ENCODE measurements at places on chromosomes 7 and 10.

DNA sequence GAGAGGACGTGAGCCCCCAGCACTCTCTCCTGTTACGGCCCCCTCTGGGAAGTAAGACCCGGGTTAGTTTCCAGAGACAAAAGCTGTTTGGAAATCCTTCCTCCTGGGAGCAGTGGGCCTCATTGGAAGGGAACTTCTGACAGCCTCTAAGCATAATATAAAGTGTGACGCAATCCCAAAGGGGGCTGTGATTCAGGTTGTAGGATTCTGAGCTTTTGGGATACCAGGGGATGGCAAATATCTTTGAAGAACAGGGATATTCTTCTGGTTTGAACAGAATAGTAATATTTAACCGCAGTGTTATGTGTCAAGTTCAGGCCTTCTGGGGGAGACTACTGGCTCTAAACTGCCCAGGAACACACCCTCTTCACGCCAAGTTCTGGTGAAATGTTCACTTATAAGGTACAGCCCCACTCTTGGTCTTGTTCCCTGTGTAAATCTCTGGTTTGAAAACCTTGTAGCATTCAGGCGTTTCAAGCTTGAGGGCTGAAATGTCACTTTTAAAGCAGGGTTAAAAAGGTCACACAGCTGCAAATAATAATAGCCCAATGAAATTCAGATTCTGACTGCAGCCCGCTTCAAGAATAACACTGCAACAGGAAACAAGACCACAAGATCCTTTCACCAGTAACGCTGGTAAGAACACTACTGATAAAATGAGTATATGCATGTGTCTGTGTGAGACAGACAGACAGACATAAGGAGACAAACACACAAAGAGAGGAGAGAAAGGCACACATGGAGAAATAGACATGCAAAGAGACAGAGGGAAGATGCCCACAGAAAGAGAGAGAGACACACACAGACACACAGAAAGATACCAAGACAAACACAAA lies 69.0 kb downstream of the CREB5 start:
- peak; percentile 20 for DNase-seq

DNA sequence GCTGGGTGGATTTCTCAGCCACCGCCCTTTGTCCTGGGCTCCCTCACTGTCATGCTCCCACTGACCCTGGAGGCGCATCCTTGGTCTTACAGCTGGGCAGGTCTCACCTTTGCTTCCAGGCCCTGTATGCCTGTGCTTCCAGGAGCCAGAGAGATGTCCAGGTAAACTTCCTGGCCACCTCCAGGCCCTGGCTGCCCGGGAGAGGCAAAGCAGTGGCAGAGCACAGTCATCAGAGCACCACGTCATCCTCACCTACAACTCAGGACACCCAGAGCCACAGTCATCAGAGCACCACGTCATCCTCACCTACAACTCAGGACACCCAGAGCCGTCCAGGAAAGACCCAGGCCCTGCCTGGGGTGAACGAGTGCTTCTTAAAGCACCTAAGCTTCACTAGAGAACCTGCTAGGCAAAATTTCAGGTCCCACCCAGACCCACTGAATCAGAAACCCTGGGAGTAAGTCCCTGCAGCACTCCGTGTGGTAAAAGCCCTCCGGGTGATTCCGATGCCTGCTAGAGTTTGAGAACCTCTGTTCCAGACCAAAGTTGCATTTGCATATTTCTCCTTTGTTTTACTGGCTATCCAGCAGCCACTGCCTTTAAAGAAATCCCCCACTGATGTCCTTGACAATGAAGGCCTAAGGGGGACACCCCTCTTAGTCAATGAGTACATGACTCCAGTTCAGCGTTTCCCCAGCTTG lies 62.3 kb downstream of the DLG5 start:
- no peak for DNase-seq

DNA sequence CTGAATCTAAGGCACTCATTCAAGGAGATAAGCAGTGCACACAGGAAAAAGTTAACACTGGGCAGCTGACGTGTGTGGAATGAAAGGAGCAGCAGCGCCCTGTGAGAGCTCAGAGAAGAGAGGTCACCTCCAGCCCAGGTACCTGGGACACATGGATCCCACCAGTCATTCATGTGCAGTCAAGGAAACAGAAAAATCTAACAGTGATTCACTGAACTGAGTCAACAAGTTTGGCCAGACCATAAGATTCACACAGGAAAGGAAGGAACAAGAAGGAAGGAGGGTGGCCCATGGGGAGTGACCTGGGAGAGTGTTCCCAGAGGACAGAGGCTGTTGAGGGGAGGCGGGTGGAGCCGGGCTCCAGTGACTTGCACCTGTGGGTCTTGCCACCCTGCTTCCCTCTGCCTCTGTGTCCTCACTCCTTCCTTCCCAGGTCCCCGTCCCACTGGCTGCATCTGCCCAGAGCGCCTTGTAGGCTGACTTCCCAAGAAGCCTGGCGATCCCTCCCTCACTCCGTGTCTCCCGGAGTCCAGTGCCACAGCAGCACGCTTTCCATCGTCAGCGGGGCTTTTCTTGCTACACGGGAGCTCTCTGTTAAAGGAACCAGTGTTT lies 27.7 kb downstream of the RNF32 start:
- no peak for DNase-seq

- DNase-seq: peak; percentile 34
These were observed 18.0 kb downstream of the TAS2R40 start for GRCh38 chr7:143239813-143240212.

DNA sequence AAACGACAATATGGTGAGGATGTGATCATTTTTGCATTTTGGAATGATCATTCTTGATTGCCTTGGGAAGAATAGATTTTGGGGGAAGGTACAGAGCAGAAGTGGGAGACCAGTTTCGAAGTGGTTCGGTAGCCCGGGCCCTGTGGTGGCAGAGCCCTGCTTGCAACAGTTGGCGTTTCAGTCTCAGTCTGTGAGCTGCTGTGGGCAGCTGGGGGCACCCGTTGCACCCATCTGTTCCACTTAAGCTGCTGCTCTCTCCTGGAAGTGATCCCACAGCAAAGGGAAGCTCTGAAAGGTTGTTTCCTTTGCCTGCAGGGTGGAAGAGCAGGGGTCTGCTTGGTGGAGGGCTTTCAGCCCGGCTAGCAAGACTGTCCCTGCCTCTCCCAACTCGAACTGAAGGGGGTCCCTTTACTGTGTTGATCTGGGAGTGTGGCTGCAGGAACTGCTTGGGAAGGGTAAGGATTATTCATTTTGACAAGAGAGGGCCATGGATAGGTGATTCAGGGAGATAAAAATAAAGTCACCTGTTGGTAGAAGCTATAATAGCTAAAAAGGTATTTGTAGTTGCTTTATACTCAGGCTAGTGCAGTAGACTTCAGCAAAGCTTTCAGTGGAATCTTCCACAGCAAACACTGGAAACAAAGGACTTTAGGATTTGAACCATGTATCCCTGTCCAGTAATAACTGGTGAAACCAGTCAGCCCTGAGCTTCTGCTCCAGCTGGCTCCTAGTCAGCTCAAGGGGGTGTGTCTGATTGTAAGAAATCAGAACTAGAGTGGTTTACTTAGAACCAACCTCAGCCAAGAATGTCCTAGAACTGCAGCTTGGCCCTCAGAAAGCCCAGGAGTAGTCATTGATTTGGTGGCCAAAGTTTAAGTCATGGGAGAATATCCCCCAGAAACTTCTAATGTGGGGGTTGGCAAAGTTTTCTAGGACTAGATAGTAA lies 53.1 kb upstream of the PDCD4 start:
- no peak for DNase-seq

- DNase-seq: no peak
These were observed 4.3 kb downstream of the TTYH3 start for GRCh38 chr7:2635810-2636701.

DNA sequence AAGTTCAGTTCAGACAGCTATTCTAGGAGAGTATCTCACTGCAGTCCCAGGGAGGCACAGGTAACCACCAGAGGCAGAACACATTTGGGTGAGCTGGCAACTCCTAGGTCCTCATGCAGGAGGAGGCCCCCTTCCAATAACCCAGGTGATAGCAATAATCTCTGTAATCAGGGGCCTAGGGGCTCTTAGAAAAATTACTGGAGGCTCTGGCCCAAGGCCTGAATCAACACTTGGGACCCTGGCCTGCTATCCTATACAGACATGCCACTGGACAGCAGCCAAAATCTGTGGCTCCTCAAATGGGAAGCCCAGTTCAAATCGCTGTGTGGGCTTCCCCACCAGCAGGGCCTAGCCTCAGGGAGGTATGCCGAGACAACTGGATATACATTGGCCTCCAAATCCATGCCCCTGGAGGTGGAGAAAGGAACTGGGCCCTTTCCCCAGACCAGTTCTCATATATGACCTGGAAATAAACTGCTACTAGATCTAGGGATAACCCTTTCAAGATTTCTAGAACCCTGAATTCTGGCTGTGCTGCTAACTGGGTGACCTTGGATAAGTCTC lies 1.6 kb downstream of the AVPI1 start:
- DNase-seq: peak; percentile 35

- DNase-seq: no peak
These were observed 16.1 kb downstream of the DYDC2 start for GRCh38 chr10:80372675-80373074.

DNA sequence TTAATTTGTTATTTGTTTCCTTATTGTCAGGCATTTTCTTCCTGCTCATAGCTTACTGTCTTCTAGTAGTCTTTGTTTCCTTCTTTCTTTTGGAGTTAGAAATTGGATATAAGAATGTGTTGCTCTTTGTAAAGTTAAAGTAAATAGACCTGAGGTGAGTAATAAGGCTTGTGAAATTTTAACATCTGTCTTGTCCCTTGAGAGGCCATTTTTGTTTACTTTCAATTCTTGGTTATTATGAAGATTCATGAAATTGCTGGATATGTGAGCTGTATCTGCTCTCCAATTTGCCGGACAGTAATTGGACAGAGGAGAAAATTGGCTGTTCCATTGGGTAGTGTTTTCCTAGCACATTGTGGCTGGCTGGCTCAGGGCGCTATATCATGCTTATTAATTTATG lies 260.7 kb downstream of the EXOC4 start:
- DNase-seq: peak; percentile 26

- DNase-seq: no peak
These were observed 5.4 kb downstream of the SUV39H2 start for GRCh38 chr10:14884082-14884481.

- DNase-seq: no peak
These were observed 55.1 kb downstream of the UNCX start for GRCh38 chr7:1287752-1288201.

- DNase-seq: no peak
These were observed 41.8 kb downstream of the CHST3 start for GRCh38 chr10:72006026-72006425.

DNA sequence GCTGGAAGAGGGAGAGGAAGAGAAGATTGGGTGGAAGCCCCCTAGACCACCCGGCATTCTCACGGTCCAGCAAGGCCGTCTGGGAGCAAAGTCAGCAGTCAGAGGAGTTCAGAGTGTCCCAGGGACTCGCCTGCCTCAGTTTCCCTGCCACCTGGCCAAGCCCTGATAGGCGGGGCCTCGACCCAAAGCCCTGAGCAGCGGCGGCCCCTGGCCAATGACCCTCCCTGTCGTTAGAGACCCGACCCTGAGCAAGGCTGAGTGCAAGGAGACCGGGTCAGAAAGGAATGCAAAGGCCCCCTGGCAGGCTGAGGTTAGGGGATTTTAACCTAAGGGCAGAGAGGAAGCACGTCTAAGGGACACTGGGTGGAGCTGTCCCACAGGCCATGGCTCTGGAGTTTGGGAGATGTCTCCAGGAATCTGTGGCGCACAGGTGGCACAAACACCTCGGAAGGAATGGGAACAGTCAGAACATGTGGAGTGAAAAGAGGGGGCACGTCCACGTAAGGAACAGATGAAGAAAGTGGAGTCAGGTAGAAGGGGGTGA lies 196.8 kb upstream of the PDE1C start:
- no peak for DNase-seq

DNA sequence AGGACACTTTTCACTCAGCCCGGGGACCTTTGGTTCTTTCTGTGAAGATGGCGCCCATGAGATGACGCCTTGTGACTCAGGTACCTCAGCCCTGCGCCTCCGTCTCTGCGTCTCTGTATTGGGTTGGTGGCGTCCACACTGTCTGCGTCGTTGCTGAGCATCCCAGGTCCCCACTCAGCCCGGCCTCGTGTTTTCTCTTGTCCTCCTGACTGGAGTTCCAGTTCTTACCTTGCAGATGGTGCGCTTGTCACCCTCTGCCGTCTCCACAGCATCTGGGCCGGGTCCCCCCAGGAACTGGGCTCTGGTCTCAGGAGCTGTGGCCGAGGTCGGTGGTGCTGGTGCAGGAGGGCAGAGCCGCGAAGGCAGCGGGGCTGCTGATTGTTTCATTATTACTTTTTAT lies 150.4 kb downstream of the WDR37 start:
- no peak for DNase-seq

- no peak for DNase-seq
These were observed 4.7 kb upstream of the LANCL2 start for GRCh38 chr7:55360486-55360885.

DNA sequence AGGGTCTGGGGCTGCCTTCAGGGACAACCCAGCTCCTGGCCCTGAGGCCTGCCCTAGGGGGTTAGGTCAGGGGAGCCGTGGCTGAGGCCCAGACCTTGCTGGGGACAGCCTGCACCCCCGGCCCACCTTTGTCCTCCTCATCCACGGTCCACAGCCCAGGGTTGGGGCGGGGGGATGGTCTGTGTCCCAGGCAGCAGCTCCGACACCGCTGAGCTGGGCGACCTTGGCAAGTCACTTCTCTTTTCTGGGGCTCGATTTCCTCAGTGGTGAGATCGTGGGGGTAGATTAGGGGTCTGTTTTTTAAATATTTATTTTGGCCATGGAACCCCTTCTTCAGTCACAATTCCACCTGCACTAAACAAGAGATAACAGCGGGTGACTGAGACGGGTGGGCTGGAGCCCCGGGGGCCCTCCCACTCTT lies 30.9 kb downstream of the DNAJB12 start:
- DNase-seq: no peak

DNA sequence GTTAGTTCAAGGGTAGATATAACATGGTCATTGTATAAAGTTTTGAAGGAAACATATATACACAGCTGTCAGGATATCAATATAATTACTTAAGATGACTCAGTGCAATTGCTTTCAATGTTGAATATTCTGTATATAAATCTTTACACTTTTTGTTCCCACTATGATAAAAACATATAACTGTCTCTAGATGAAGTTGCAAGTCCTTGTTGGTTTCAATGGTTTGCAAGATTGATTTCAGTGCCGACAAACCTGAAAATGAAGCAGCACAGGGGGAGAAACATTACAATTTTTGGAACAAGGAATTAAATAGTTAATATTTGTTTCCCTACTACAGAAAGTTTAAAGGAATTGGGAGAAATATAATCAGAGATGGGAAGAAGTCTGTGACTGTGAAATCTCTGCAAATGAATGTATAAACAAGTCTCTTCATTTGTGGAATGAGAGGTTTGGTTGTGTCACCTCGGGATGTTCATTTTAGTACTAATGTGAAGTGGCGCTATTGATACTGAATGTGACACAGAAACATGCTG lies 54.1 kb downstream of the OR13A1 start:
- DNase-seq: no peak

Measured in GM03348 (cell line).